Pancreas (tissue), 10 donors: ENCODE measurements at places on chromosomes 1 and 21. TPM values are rescaled to one million over a fixed set of nuclear protein-coding genes. Genes with fewer than 3 reads are reported as not detected.

SPRR2F gene
- not detected for total RNA-seq

DOP1B gene
- 7.0 TPM for total RNA-seq

UMODL1 gene
- not detected for total RNA-seq

IBA57 gene
- total RNA-seq = 14.4 TPM

MMEL1 gene
- total RNA-seq = 2.4 TPM

RGS8 gene
- total RNA-seq = not detected

CDC20 gene
- 0.23 TPM for total RNA-seq

KIAA0040 gene
- 15.5 TPM for total RNA-seq
